ENCODE measurements at places on chromosomes 7 and 10.
A peak's percentile ranks its signal among the peaks of the same experiment; 100 is the strongest.

DNA sequence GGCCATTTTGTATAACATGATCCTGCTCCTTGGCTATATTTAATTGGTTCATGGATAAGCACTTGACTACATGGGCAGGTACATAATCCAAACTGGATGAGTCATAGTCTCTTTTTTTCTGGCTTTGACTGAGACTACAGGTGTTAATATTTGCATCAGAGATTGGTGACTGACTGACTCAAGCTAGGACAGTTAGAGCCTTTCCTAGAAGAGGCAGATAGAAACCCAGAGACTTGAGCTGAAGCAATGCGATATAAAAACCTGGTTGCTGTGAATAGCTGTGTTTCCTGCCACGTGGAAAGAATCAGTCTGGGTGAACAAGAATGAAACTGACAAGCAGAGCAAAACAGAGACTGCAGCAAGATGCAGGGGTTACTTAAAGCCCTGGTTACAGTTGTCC lies 81.0 kb downstream of the SAMD9 start:
- DNase-seq = no peak

DNA sequence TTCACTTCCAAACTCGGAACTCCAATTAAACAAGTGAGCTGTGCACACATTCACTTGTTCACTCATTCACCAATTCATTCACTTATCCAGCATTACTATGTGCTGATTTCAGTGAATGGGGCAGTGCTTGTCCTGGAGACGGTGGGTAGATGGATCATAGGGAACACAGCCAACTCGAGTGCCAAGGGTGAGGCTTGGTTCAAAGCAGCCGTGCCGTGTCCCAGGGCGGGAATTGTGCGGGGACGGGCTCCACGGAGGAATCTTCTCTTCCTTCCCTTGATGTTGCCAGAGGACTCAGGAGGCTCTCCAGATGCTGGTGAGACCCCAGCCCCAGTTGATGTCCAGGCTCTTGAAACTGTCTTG lies 2.9 kb downstream of the SH2D4B start:
- no peak for DNase-seq

DNA sequence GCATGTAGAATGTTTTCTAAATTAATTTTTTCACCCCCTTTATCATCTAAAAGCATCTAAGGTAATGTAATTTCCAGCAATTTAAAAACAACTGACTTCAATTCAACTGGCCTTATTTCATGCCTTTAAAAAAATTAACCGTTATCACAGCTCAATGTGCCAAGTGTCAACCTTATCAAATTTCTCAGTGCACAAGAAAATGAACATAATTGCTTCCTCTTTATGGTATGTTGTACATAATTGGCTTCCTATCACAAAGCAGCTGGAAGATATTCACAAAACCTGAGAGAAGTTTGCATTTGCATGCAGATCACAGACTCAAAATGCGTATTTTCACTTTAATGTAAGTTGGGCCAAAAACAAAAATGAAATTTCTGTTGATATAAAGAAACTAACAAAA lies 966.4 kb downstream of the GRM8 start:
- DNase-seq = peak; percentile 48

GRCh38 chr10:118926072-118926417 lies 103.5 kb upstream of the NANOS1 start:
- DNase-seq = no peak

DNA sequence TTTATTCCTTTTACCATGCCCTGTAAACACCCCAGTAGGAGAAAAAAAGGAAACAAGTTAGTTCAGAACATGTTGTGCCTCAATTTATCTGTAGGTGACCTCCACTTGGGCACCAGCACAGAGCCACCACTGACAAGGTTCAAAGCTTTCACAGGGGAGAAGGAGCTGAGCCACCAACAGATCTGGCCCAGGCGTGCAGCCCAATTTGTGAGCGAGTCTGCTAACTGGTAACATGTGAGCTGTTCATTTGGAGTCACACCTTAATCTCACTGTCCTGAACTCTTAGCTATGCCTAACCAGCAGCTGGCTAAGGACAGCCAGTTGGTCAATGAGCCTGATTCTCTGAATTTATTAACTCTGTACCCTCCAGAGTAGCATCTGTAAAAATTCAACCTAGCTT lies 78.4 kb upstream of the CAMK2B start:
- no peak for DNase-seq
